ENCODE measurements at places on chromosomes 12 and 14.

- no peak for DNase-seq
Measured at GRCh38 chr14:57753821-57754220, 112.1 kb downstream of the SLC35F4 start.

GRCh38 chr14:95664546-95664945 lies 21.7 kb upstream of the TCL1B start:
- DNase-seq = no peak

GRCh38 chr14:31921721-31922120 lies 155.4 kb upstream of the ARHGAP5 start:
- no peak for DNase-seq

- no peak for DNase-seq
Measured at GRCh38 chr12:51971679-51972421, 20.4 kb downstream of the ACVR1B start.

DNA sequence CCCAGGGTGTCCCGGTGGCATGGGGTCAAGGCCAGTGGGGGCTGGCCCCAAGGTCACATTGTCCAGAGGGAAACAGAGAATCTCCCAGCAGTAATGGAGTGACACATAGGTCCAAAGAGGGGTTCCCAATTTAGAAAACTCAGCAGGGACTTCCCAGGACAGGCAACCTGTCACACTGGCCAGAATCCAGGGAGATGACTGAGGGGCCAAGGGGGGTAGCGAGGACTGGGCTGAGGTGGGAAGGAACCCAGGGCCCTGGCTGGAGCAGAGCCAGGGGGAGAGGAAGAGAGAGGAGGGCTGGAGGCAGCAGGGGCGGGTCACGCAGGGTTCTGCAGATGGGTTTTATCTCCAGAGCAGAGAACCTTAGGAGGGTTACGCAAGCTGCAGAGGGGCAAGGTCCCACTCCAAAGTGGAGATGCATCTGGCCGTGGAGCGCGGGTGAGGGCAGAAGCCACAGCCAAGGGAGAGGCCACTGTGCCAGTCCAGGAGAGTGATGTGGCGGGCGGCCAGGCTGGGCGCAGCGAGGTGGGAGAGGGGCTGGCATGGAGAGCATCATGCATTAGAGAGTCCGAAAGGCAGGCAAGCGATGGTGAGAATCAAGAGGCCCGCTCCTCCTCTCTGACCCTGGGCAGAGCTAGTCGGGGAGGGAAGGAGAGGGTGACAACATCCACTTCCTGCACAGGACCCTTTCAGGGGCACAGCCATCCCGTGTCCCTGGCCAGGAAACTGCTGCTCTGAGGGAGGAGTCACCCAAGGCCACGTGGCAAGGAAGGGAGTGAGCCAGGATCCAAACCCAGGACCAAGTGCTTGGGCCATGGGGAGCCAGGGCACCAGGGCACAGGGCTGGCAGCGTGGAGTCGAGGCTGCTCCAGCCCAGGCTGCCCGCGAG lies 29.0 kb downstream of the NCOR2 start:
- no peak for DNase-seq

DNA sequence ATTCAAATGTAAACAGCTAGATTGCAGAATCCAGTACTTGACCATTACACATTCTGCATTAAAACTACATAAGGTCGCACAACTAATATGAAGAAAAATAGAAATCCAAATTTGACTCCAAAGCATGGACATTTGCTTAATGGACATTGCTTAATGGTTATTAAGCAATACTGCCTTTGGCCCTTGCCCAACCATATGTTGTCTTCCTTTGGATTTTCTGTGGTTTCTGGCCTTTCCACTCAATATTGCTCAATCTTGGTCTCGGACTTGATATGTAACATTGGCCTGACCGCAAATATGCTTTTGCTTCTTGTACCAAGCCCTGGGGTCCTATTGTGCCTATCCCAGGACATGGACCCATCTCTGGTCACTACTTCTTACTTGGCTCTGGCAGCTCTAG lies 67.2 kb downstream of the PTPRR start:
- DNase-seq = no peak

DNA sequence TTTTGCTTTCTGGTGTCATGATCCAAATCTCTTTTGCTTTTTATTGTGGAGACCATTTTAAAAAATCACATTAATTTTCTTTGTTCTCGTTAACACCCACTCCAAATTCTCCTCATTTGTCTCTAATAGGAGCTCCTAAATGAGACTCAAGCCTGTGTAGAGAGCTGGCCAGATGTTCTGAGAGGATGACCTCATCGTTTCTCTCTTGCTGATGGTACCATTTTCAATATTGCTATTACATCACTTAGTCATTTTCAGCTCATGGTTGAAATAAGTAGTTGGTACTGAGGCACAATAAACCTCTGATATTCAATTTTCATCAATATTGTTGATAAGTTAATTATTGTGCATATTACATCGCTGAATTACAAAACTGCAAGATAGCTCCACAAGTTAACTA lies 31.5 kb downstream of the SPTB start:
- DNase-seq = no peak
